ENCODE measurements at places on chromosomes 16 and 17.

DNA sequence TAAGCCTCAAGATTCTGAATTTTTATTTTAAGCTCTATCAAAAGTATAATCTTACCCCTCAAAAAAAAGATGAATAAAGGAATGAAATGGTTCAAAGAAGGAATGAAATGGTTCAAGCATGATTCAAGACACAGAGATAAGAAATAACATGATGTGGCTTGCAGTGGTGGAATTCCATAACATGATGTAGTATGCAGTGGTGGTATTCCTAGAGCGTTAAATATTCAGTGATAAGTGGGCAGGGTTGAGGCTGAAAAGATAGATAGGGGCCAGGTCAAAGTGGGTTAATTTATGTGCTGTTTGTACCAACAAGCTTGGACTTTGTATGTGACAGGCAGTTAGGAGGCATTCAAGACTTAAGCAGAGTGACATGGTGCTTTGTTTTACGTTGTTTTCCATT lies 29.6 kb downstream of the TNRC6A start:
- no peak for DNase-seq

DNA sequence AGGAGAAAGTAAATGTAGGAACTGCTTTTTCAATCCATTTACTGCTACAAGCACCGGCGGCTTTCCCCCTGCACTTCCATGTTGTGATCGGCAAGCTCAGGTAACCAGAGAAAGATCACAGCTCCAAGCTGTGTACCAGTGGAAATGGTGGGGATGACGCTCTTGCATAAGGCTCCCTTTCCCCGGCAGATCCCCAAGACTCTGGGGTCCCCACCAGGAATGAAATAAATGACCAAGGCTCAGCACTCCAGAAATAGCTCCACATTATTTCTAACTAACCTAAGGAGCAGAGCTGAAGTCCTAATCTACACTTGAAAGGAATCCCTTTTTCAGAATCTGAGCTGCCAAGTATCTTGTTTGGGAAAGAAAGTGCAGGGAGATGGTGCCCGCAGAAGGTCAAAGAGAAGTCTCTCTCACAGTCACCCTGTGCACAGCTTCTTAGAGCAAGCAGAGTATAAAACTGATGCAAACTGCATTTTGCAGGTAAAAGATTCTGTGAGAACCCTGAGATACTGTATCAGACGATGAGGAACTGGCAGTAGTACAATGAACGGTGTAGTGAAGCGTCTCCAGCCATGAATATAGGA lies 11.1 kb downstream of the GRB2 start:
- DNase-seq = no peak

DNA sequence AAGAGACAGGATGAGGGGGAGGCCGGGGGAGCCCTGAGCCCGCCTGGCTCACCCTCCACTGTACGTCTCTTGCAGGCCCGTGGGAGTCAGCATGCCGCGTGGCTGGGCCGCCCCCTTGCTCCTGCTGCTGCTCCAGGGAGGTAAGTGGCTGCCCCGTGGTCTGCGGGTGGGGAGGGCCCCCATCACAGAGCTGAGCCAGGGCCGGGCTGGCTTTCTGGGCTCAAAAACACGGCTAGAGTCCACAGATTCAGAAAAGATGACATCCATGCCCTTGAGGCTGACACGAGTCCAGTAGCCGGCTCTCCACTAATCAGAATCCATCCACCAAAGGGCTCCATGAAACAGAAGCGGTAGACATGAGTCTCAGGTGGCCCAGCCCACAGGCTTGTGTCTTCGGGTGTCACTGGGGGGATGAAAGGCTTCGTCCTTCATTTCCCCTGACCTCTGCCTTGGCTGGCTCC lies 28.0 kb downstream of the IL21R start:
- no peak for DNase-seq

DNA sequence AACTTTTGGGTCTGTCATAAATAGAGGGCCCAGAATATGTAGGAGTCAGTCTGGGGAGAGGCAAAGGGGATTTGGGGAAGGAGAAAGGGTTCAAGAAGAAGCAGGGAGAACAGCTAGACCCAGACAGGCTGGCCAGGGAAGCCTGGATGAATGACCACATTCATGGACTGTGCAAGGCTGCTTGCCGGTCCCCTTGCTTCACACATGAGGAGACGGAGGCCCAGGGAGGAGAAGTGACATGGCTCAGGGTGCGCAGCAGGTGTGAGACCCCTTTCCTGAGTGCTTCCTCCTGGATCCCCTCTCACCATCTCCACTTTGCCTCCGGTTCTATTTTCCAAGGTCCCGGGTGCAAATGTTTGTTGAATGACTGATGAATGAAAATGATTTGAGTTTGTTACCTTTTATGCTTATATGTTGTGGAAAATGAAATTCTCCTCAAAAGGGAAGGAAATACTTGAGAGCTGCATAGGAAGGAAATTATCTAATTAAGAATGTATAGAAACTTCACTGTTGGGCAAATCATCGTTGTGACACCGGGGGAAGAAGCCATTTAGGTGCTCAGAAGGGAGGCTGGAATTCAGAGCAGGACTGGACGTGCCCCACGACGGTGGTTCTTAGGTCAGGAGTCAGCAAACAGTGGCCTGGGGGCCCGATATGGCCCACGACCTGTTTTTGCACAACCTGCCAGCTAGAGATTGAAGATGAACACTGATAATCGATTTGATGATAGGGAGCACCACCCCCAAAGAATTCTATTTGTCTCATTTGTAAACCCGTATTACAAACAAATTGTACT lies 559 bp downstream of the ITGAM start:
- DNase-seq = no peak

- no peak for DNase-seq
These were observed 4.2 kb downstream of the ITGAE start for GRCh38 chr17:3796822-3797170.

GRCh38 chr17:1180958-1181752 lies 1.4 kb upstream of the ABR start:
- no peak for DNase-seq

DNA sequence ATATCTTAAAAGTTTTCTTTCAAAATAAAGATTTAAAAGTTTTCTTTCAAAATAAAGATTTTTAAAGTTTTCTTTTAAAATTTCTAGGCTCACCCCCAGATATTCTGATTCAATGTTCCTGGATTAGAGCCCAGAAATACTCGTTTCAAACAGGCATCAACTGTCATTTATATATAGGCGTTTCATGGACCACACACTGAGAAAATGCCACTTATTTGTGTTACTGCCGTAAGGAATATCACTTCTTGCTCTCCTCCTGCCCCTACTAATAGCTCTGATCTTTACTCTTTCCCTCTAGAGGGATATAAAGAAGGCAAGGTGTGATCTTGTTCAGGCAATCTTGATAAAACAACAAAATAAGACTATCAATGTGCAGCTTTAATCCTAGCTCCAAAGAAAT lies 1324.1 kb downstream of the CDH8 start:
- no peak for DNase-seq

DNA sequence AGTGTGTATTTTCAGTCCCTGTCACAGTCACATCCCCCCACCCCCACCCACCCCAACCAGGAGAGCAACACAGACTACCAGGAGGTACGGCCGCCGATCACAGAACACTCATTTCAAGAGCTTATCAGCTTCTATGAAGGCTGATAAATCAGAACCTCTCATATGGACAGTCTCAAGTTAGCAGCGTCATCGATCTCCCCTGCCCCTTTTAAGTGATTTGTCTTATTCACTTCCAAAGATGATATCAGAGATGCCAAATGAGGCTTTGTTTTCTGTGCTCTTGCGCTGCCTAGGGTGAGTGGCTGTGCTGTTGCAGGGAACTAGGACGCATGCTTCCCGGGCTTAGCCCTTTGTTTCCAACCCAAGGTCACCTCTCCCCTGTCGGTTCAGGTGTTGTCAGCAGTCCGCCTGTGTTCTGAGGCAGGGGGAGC lies 26.8 kb upstream of the PMFBP1 start:
- DNase-seq = no peak

DNA sequence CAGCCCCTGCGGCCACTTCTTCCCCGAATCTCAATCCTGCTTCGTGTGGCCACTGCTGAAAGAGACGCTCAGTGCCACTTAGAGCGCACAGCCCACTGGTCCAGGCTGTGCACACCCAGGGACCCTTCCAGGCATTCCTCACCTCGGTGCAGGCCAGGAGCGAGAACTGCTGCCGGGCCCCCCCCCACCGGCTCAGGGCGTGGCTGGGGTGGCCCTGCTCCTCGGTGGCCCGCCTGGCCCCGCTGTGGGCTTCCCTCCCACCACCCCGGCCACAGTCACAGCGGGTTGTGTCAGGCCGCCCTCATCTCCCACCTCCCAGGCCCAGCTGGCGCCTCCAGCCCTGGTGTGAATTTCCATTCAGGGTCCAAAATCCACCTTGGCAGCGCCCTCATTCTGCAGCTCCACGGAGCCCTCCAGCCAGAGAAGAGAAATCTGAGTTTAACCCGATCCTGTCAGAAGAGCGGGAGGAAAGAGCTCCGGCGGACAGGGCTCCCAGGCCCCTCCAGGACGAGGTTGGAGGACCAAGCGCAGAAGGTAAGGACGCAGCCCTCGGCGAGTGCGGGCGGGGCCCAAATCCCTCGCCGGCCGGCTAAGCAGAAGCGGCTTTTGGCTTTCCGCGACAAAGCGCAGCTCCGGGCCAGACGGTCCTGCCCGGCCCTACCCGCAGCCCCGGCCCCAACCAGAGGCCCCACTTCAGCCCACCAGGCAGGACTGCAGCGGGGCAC lies 12.0 kb downstream of the TBC1D16 start:
- DNase-seq = no peak

DNA sequence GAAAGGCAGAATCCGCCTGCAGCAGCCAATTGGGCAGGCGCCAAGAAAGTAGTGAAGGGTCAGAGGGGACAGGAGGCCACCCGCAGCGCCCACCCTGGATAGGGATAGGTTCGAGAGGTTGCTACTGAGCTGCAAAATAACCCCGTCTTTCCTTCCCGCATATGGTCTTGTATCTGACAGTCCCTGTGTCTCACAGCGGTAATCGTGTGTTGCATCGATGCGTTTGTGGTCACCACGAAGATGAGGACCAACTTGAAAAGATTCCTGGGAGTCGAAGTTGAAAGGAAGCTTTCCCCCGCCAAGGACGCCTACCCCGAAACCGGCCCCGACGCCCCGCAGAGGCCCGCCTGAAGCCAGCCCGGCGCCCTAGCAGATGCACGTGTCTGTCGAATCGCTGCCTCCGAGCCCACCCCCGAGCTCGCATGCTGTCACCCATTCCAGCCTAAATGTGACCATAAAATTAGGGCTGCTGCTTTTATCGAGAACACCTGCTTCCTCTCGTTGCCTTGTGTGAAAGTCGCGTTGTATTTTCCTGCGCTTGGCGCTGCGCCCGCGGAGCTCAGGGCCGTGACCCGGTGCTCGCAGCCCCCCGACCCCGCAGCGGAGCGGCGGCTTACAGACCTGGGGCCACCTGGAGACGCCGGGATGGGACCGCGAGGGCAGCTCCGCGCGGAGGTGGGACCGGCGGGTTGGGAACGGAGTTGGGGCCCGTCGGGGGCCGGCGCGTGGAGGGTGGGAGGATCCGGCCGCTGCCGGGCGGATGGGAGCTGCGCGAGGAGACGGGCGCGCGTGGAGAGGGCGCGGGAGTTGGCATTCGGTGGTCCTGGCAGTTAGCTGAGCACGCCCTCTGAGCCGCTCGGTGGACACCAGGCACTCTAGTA lies at the start of gene CMTM2:
CMTM2 (plus strand) TSS at position 813 of the 881 bp plus-strand sequence. CDS start 145 bp downstream, outside the sequence.
- no peak for DNase-seq

GRCh38 chr17:61406971-61407911 lies 7.6 kb downstream of the TBX2 start:
- no peak for DNase-seq
